Thyroid gland (tissue), 4 donors: ENCODE measurements at places on chromosomes 1 and 21.

GRCh38 chr1:221284028-221284427, 404.8 kb downstream of the HLX start:
- no peak for DNase-seq

- no peak for DNase-seq
Observed at GRCh38 chr1:201375169-201375568, 2.3 kb downstream of the TNNT2 start.

DNA sequence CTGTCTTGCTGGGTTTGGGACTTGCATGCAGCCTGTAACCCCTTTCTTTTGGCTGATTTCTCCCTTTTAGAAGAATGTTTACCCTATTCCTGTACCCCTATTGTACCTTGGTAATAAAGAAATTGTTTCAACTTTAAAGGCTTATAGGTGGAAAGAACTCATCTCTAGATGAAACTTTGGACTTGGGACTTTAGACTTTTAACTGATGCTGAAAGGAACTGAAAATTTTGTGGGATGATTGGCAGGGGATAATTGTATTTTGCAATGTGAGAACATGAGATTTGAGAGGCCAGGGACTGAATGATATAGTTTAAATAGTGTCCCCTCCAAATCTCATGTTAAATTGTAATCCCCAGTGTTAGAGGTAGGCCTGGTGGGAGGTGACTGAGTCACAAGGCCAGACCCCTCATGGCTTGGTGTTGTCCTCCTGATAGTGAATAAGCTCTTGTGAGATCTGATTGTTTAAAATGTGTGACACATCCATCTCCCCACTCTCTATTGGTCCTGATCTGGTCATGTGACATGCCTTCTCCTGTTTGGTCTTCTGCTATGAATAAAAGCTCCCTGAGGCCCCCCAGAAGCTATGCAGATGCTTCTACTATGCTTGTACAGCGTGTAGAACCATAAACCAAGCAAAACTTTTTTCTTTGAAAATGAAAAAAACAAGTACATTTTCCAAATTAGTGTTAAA, 1621.3 kb upstream of the B3GALT2 start:
- no peak for DNase-seq

DNA sequence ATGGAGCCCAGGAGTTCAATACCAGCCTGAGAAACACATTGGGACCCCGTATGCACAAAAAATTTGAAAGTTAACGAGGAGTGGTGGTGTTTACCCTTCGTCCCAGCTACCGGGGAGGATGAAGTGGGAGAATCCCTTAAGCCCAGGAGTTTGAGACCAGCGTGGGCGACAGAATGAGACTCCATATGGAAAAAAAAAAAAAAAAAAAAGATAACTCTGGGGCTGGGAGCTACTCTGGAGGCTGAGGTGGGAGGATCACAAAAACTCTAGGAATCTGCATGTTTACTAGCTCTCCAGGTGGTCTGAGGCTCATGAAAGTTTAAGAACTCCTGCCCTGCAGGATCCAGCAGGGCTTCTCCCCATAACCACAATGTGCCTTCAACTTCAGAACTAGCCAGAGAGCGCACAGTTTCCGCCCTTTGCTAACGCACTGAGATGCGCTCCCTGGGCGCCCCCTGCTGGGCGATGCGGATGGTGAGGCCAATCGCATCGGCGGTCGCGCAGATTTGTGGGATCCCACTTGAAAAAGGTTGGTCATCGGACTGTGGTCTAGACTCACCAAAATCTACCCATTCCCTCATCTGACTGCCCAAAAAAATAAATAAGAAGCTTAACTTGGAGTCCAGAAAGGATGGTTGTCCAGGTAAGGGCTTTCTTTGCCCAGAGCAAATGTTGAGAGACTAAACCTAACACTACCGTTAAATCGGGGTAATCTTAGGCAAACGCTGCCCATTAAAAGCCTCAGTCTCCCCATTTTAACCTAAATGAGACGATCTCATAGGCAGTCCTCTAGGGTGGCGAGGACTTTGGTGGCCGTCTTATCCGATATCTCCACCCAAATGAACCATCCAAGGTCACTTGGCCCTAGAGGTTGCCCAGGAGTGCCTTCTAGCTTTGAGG, 8.8 kb downstream of the ZNF683 start:
- peak; percentile 68 for DNase-seq

GRCh38 chr1:180444522-180444921, 57.9 kb downstream of the ACBD6 start:
- no peak for DNase-seq

DNA sequence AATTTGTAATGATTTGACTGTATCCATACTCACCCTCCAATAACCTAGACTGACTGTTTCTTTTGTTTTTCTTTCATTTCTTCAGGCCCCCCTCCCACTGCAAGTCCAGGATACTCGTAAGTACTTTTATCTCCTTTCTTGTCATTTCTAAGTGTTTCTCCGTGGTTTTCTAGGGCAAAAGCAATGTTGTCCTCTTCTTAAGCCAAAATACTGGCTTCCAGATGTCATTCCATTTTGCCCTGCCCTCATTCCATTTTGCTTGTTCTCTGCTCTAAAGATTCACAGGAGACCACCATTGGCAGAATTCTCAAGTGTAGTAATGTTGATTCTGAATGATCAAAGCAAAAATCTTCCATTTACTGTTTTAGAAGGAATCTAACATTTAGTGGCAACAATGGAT, 152.8 kb upstream of the UBE2U start:
- no peak for DNase-seq

DNA sequence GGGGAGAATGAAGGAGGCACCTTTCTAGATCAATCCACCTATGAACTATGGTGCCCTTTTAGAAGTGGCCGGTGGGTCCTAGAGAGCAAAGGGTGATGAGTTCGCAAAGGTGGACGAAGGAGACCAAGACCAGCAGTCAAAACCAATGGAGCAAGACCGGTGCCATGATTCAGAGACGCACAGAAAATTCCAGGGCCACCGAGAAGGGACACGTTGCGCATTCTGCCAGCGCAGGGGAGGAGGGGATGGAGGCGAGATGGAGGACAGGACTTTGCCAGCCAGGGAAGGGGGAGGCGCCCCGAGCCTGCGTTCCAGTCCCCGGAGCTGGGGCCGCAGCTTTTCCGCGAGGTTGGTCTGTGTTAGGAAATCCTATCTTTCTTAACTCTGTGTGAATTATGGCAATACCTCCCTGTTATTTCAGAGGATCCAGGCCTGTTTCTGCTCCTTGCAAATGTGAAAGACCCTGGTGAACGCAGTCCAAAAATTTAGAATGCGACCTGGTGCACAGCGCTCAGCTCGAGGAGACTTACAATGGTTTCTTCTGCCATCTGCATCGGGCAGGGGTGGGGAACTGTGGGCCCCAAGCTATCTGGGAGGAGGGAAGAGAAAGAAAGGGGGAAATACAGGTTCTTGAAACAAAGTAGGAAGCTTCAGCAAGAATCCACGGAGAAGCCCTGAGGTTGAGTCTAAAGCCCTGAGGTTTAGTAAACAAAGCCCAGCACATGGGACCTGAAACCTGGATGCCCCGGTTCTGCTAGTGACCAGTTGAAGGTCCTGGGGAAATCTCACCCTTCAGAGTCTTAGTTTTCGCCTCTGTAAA, 129.4 kb downstream of the MRPS6 start:
- DNase-seq: peak; percentile 82

- no peak for DNase-seq
Observed at GRCh38 chr1:246448373-246448772, 58.7 kb downstream of the SMYD3 start.

GRCh38 chr21:35905096-35905962, 155.0 kb downstream of the SETD4 start:
- DNase-seq: peak; percentile 10

DNA sequence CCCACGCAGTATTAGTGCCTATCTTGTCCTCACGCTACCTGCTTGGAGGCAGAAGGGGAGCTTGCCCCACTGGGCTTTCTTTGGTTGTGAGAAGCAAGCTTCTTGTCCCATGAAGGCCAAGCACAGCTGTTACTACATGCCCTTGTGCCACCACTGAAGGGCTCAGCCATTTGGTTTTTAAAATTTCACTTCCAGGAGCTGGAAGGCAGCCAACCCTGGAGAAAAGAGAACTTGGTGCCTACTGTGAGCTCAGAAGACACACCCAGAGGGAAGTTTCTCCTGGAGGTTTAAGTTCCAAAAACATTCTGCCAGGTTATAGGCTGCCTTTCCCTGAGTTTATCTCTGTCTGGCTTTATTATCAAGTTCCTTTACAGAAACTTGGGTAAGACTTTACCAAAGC, 187.4 kb downstream of the SLC35F3 start:
- DNase-seq: peak; percentile 32

- no peak for DNase-seq
Observed at GRCh38 chr1:153231363-153231762, 14.0 kb downstream of the PRR9 start.

- DNase-seq: no peak
Observed at GRCh38 chr1:147740391-147740790, 20.0 kb downstream of the GJA5 start.

- no peak for DNase-seq
Observed at GRCh38 chr1:209265301-209265700, 318.2 kb upstream of the CAMK1G start.

GRCh38 chr1:96764469-96764868, 42.9 kb downstream of the PTBP2 start:
- DNase-seq: no peak

DNA sequence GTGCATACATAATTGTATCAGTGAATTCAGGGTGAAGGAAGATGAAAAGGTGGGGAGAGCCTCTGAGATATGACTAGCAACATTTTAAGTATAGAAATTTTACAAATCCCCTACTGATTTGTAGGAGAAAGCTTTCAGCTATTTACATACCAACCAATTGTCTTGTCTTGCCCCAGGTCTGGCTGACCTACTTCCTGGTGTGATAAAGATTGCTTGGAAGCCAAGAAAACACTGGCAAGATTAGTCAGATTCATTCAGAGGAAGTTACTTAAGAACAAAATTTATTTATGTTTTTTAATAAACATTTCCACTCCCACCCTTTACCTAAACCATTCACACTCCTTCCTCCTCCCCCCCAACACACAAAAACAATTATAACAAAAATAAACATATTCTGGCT, 17.5 kb downstream of the PTGS2 start:
- DNase-seq: no peak

GRCh38 chr1:201295861-201296260, 12.6 kb downstream of the PKP1 start:
- DNase-seq: no peak

DNA sequence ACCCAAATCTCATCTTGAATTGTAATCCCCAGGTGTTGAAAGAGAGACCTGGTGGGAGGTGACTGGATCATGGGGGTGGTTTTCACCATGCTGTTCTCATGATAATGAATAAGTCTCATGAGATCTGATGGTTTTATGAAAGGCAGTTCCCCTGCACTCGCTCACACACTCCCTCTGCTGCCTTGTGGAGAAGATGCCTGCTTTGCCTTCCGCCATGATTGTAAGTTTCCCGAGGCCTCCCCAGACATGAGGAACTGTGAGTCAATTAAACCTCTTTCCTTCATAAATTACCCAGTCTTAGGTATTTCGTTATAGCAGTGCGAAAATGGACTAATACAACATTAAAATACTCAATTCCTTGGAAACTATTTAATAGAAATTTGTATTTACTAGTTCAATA, 99.2 kb downstream of the PROX1 start:
- DNase-seq: no peak

DNA sequence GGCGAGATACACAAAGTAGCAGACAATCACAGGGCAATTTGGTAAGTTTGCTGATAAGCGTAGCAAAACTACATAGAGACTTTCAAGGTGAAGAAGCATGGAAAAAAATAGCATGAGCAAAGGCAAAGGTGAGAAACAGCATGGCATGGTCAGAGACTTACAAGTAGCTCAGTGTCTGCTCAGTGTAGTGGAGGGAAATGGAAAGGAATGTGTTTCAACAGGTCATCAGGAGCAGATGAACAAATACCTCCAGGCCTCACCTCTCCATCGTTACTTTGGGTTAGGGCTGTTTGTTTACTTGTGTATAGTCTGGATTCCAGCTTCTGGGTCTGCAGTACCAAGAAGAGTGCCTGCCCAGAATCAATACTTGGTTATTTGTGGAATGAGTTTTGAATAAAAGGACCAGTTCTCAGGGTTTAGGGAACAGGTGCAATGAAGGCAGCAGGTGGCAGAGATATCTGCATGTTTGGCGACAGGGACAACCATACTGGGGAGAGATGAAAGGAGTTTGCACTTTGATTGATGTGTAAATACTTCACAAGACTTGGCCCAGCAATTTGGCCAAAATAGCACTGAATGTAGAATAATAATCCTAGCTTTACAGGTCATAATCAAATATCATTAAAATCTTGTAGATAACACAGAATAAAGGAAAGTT, 97.0 kb upstream of the FGGY start:
- DNase-seq: no peak

- DNase-seq: no peak
Observed at GRCh38 chr21:35641271-35642016, 418.9 kb downstream of the SETD4 start.

- DNase-seq: no peak
Observed at GRCh38 chr1:20080441-20081352, 10.7 kb downstream of the PLA2G5 start.

- DNase-seq: peak; percentile 96
Observed at GRCh38 chr1:8465692-8466091, 147.8 kb downstream of the SLC45A1 start.

GRCh38 chr1:159030311-159030710, 20.6 kb downstream of the IFI16 start:
- DNase-seq: no peak
